ENCODE measurements at places on chromosomes 2 and 18. TPM values are rescaled to one million over a fixed set of nuclear protein-coding genes. Genes with fewer than 3 reads are reported as not detected.

The TUBA3E gene
- total RNA-seq: not detected

The G6PC2 gene
- not detected for total RNA-seq

The ICOS gene
- not detected for total RNA-seq

The CHCHD5 gene
- 37.4 TPM for total RNA-seq

The STAT4 gene
- total RNA-seq: not detected

The MPP4 gene
- total RNA-seq: 0.45 TPM

The DSG3 gene
- not detected for total RNA-seq

The CSRNP3 gene
- 6.0 TPM for total RNA-seq

The FBXO15 gene
- total RNA-seq: 0.32 TPM

The XIRP2 gene
- total RNA-seq: not detected

The RFTN2 gene
- not detected for total RNA-seq

The ACMSD gene
- not detected for total RNA-seq

The SERPINB4 gene
- not detected for total RNA-seq

The C2orf80 gene
- total RNA-seq: not detected

The COL6A3 gene
- total RNA-seq: not detected

The SNED1 gene
- 1.9 TPM for total RNA-seq

The CPLX4 gene
- total RNA-seq: not detected

The DOCK10 gene
- total RNA-seq: 0.76 TPM

The KATNAL2 gene
- total RNA-seq: 14.5 TPM

The SNTG2 gene
- not detected for total RNA-seq

The APOB gene
- not detected for total RNA-seq

Measured in Karpas-422 (cell line).